ENCODE measurements at places on chromosomes 5 and 9.
A peak's percentile ranks its signal among the peaks of the same experiment; 100 is the strongest.

DNA sequence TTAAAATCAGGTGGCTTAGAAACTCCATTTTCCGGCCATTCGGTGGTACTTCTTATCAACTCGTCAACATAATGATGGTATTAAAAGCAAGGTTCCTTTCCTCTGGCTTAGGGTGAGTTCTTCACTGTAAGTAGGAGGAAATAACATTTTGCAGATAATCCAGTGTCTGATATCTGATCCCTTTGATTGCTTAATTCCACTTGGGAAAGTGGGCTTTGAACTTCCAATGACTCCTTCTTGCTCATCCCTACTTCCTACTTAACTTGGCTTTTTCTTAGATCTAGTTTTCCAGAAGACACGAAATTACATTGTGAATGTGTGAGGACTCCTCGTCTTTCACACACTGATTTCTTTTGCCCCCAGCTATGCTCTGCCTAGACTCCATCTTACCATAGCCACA, 31.5 kb downstream of the DDX31 start:
- H3K36me3 ChIP-seq: no peaks in the 10 kb centered on the region
- no peak overlapping the region for H3K4me3 ChIP-seq
- H3K27ac ChIP-seq: no peak overlapping the region
- DNase-seq: no peak

DNA sequence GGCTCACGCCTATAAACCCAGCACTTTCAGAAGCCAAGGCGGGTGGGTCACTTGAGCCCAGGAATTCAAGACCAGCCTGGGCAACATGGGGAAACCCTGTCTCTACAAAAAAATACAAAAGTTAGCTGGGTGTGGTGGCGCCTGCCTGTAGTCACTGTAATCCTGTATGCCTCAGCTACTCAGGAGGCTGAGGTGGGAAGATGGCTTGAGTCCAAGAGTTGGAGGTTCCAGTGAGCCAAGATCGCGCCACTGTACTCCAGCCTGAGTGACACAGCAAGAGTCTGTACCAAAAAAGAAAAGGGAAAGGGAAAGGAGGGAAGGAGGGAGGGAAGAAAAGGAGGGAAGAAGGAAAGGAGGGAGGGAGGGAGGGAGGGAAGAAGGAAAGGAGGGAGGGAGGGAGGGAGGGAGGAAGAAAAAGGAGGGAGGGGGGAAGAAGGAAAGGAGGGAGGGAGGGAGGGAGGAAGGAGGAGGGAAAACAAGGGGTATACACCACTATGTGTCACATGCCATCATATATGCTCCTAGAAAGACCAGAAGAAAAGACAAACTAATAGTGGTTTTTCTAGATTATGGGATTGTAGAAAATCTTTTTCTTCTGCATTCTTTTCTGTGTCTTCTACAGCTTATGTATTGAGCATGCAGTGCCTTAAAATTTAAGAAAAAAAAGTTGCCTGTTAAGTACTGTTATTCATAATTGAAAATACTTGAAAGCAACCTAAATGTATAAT, 240.1 kb downstream of the DENND1A start:
- no peak for DNase-seq
- H3K36me3 ChIP-seq: no peaks in the 10 kb centered on the region
- H3K27ac ChIP-seq: no peak overlapping the region
- peaks cover 13% of the 10 kb centered on the region for H3K4me1 ChIP-seq

- no peaks in the 10 kb centered on the region for H3K27me3 ChIP-seq
- H3K4me1 ChIP-seq: peaks cover 7% of the 10 kb centered on the region
- H3K36me3 ChIP-seq: no peaks in the 10 kb centered on the region
- peak; percentile 32 for DNase-seq
These were observed 9.0 kb upstream of the PHF2 start for GRCh38 chr9:93567271-93567959.

DNA sequence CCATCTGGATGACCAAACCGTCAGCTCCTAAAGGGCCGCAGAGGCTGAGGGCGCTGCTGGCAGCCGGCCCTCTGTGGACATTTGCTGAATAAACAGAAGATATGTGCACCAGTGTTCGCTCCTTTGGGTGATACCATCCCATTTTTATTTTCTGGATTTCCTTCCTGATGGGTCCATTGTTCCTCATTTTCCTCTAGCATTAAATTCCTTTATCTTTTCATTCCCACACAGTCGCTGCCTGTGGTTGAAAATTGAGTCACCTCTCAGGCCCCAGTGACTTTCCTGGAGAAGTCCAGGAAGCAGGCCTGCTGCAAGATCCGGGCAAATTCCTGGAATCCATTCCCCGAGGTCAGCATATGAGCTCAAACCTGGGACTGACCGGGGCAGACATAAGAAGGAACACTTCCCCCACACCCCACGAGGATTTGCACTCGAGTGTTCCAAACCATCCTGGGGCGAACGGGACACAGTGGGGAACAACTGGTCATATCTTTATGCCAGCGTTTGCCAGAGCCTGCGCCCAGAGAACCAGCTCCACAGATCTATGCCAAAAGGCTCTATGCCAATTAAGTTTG, 86.7 kb upstream of the PCA3 start:
- H3K4me1 ChIP-seq: no peaks in the 10 kb centered on the region
- H3K4me3 ChIP-seq: no peak overlapping the region
- H3K27ac ChIP-seq: no peak overlapping the region
- DNase-seq: no peak
- no peaks in the 10 kb centered on the region for H3K27me3 ChIP-seq

DNA sequence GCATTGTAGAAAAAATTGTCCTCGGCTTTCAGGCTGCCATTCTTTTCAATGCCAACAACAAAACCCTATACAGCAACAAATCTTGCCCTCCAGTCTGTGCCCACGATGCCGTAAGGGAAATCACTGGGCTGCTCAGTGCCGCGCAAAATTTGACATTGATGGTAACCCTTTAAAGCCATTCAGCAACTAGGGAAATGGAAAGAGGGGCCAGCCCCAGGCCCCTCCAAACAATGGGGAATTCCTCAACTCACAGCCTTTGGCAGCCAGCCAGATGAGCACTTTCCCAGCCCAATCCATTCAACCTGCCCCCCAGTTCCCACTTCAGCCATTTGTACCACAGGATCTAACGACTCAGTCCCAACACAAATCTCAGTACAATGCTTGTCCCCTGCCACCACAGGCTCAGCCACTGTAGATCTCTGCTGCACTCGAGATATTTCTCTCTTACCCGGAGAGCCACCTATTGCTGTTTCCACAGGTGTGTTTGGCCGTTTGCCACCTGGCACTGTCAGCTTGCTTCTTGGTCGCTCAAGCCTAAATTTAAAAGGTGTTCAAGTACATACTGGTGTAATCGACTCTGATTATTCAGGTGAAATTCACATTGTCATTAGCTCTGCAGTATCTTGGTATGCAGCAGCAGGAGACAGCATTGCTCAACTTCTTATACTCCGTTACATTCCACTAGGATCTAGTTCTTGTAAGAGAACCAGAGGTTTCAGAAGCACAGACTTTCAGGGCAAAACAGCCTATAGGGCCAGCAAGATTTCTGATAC, 103.3 kb downstream of the SYK start:
- no peaks in the 10 kb centered on the region for H3K4me1 ChIP-seq
- H3K36me3 ChIP-seq: no peaks in the 10 kb centered on the region
- H3K27me3 ChIP-seq: no peaks in the 10 kb centered on the region
- no peak overlapping the region for H3K4me3 ChIP-seq
- H3K27ac ChIP-seq: no peak overlapping the region
- no peak for DNase-seq

GRCh38 chr5:108747774-108748400, at the start of gene FER:
TSS of gene FER (plus strand) at chr5:108747897. CDS start at chr5:108798183, 50,286 bp downstream.
- H3K27me3 ChIP-seq: no peaks in the 10 kb centered on the region
- no peaks in the 10 kb centered on the region for H3K36me3 ChIP-seq
- H3K4me1 ChIP-seq: peaks cover 10% of the 10 kb centered on the region

DNA sequence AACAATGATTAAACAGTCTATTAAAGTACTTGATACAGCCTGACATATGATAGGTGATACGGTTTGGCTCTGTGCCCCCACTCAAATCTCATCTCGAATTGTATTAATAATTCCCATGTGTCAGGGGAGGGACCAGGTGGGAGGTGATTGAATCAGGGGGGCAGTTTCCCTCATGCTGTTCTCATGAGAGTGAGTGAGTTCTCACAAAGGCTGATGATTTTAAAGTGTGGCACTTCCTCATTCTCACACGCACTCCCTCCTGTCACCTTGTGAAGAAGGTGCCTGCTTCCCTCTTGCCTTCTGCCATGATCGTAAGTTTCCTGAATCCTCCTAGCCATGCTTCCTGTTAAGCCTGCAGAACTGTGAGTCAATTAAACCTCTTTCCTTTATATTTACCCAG, 40.1 kb upstream of the TARS1 start:
- H3K36me3 ChIP-seq: no peaks in the 10 kb centered on the region
- no peak for DNase-seq
- no peak overlapping the region for H3K27ac ChIP-seq
- H3K27me3 ChIP-seq: no peaks in the 10 kb centered on the region
- H3K4me1 ChIP-seq: no peaks in the 10 kb centered on the region
- H3K4me3 ChIP-seq: no peak overlapping the region

DNA sequence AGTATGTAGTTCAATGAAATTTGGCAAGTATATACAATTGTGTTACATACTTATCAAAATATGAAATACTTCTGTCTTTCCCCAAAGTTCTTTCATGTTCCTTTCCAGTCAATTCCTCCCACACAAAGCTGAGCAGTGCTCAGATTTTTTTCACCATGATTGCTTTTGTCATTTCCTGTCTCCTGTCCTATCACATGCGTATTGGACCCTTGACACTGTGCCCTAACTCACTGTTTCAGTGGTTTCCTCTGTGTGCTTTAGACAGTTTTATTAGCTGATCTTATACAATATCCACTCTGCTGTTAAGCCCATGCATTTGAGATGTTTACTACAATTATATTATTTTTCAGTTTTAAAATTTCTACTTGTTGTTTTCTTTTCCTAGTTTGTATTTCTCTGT, 463.6 kb upstream of the MEF2C start:
- H3K4me3 ChIP-seq: no peak overlapping the region
- no peaks in the 10 kb centered on the region for H3K27me3 ChIP-seq
- no peak for DNase-seq

DNA sequence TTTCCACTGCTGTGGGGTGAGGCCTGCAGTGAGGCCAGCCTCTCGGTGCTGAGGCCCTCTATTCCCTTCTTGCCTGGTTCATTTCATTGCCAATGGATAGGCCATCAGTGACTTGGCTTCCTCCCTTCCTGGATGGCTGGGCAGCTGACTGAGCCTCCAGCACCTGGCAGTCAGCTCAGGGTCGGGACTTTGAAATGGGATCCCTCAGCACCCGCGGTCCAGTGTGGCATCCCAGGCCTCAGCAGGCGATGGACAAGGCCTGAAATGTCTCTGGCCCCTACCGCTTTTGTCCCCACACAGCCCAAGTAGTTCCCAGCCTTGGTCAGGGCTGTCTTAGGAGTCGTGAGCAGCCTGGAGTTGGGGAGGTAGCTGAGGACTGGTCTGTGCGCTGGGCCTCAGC, 17.2 kb downstream of the NDST1 start:
- H3K27ac ChIP-seq: peak overlapping the region; percentile 70
- no peaks in the 10 kb centered on the region for H3K27me3 ChIP-seq
- DNase-seq: no peak
- H3K36me3 ChIP-seq: no peaks in the 10 kb centered on the region
- no peak overlapping the region for H3K4me3 ChIP-seq

- no peak overlapping the region for H3K27ac ChIP-seq
- H3K36me3 ChIP-seq: no peaks in the 10 kb centered on the region
- no peaks in the 10 kb centered on the region for H3K27me3 ChIP-seq
- H3K4me3 ChIP-seq: no peak overlapping the region
- H3K4me1 ChIP-seq: no peaks in the 10 kb centered on the region
These were observed 11.8 kb upstream of the ACTBL2 start for GRCh38 chr5:57494104-57495098.

- H3K36me3 ChIP-seq: no peaks in the 10 kb centered on the region
- no peak overlapping the region for H3K27ac ChIP-seq
- no peak overlapping the region for H3K4me3 ChIP-seq
- no peaks in the 10 kb centered on the region for H3K27me3 ChIP-seq
These were observed 47.1 kb upstream of the POU4F3 start for GRCh38 chr5:146291421-146292074.

DNA sequence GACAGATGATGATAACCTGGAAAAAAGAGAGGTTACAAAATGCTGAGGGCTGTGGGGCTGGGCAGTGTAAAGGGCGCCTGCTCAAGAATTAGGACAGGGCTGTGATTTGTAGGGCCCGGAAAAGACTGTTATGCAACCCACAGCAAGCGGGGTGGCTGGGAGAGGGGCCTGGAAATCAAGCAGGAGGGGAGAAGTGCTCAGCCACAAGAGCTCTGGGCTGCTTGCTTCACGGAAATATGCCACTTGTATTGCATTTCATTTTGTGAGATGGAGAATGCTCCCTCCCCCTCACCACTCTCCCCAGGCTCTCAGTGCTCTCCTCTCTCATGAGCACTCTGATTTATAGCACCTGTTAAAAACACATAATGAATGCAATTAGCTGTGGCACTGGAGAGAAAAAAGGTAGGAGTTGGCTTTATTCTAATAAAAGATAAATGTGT, 8.4 kb upstream of the HAND1 start:
- no peaks in the 10 kb centered on the region for H3K27me3 ChIP-seq
- no peak overlapping the region for H3K27ac ChIP-seq
- no peaks in the 10 kb centered on the region for H3K4me1 ChIP-seq
- no peak overlapping the region for H3K4me3 ChIP-seq
- no peaks in the 10 kb centered on the region for H3K36me3 ChIP-seq

DNA sequence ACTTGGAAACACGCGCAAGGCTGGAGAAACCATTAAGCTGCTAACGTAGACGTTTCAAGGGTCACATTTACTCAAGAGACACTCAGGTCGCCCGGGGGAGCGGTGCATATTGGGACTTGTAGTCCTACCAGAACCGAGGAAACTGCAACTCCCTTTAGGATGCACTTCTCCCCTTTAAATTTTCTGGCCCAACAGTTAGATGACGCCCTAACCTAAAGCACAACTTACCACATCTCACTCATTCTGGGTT, 384 bp upstream of the DMXL1 start:
- H3K27me3 ChIP-seq: no peaks in the 10 kb centered on the region
- no peaks in the 10 kb centered on the region for H3K36me3 ChIP-seq
- peak; percentile 94 for DNase-seq
- H3K4me1 ChIP-seq: peaks cover 26% of the 10 kb centered on the region
- H3K27ac ChIP-seq: peak overlapping the region; percentile 98

GRCh38 chr5:109630093-109630492, 59.6 kb upstream of the MAN2A1 start:
- no peaks in the 10 kb centered on the region for H3K27me3 ChIP-seq
- H3K4me3 ChIP-seq: no peak overlapping the region
- no peak for DNase-seq
- H3K4me1 ChIP-seq: no peaks in the 10 kb centered on the region

- H3K27me3 ChIP-seq: no peaks in the 10 kb centered on the region
- DNase-seq: peak; percentile 39
- H3K27ac ChIP-seq: no peak overlapping the region
- no peak overlapping the region for H3K4me3 ChIP-seq
- no peaks in the 10 kb centered on the region for H3K4me1 ChIP-seq
- no peaks in the 10 kb centered on the region for H3K36me3 ChIP-seq
These were observed 246.0 kb upstream of the NUDT12 start for GRCh38 chr5:103808464-103809106.

Data from testis (tissue), 5 donors.